ENCODE measurements at places on chromosomes 6 and 20.

DNA sequence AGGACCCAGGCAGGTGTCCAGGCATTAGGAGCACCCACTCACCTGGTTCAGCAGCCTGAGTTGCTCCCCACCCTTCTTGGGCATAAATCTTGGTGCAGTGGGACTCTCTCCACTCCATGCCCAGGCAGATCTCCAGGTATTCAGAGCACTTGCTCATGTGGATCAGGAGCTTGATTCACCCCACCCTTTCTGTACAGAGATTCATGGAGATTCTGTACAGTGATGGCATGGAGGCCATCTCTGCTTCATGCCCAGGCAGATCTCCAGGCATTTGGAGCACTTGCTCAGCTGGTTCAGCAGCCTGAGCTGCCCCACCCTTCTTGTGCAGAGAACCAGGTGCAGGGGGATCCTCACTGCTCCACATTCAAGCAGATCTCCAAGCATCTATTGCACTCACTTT, 44.1 kb downstream of the BEND6 start:
- DNase-seq = no peak

DNA sequence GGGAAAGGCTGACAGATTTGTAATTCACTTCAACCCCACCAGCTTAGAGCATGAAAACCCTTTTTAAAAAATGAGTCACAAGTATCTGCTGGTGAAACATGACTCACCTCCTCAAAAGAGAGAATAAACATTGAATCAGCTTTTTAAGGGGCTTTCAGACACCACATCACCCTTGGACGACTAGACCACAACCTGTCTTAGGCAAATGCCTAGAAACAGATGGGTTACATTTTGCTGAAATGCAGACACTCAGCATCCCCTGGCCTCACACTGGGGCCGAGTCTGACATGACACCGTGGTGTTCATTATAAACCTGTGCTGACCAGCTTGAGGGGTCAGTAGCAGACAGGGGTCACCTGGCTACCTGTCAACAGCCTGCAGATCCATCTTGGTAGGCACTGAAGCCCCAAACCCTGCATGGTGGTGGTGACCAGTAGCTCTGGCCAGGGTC, 175.3 kb upstream of the CST7 start:
- DNase-seq = peak; percentile 90

DNA sequence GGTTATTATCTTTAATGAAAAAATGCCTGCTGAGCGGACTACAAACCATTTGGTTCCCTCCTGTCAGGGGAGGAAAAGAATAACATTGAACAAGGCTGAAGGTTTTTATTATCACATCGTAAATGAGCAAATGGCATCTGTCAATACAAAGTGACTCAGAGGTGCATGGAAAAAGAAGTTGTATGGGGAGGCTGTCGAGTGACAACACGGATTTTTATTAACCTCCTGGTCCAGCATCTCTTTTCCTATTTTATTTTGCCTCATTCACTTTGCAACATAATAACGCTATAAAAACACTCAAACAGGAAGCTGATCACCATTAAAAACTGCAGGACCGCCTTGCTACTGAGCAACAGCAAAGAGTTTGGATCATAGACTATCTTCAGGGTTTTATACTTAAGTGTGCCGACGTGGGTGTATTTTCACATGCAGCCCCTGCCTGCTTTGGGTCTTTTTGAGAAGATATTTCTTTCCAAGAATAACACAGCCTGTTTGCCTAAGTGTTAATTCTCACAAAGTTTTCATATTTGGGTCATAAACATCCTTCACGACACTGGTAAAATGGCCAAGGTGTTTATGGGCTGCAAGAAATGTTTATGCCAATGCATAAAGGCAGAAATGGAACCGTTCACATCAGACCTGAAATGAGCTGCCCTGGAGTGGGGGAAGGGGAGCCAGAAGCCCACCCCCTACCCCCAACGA, 132.1 kb upstream of the SALL4 start:
- DNase-seq = no peak

GRCh38 chr6:111657146-111657545, 51.5 kb upstream of the TRAF3IP2 start:
- peak; percentile 88 for DNase-seq

GRCh38 chr6:116492331-116493067, 18.9 kb upstream of the CALHM5 start:
- DNase-seq = no peak

GRCh38 chr6:14344486-14344885, 226.9 kb downstream of the CD83 start:
- no peak for DNase-seq

DNA sequence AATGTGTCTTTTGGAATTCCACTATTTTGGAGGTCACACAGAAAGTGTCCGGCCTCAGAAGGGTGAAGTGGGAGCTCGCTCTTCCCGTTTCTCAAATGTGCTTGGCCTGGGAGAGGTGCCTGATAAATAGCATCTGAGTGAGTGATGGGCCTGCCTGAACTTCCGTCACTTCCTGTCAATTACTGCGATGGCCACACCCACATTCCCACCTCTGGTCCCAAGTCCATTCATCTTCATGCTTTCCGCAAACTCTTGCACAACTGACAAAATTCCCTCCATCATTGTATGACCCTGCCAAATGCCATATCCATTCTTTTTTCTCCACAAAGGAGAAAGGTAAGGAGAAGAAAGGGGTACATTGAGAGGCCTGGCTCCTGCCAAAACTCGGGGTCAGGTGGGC, 169.0 kb downstream of the QKI start:
- DNase-seq = no peak

- DNase-seq = no peak
Observed at GRCh38 chr6:110476046-110476849, at the start of gene SLC22A16. SLC22A16 (minus strand) TSS chr6:110476613; CDS start chr6:110476574, 39 bp downstream.

- peak; percentile 40 for DNase-seq
Observed at GRCh38 chr6:45209762-45210161, 118.4 kb upstream of the RUNX2 start.

- peak; percentile 15 for DNase-seq
Observed at GRCh38 chr20:7770578-7770977, 169.7 kb downstream of the HAO1 start.

DNA sequence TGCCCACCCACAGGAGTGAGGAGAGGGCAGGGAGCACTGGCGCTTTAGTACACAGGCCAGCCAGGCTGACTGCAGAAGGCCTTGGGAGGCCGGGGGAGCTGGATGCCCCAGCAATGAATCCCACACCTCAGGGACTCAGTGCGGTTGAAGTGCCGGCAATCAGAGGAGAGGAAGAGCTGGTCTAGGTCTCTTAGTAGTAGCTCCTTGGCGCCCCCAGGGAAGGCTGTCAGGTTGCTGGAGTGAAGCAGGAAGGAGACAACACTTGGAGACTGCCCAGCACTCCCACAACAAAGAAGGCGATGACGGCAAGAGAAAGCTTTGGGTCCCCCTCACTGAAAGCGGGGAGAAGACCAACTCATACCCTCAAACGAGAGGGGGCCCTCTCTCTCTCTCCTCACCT, 8.3 kb upstream of the TNXB start:
- no peak for DNase-seq

GRCh38 chr6:23311211-23311610, 741.8 kb downstream of the HDGFL1 start:
- DNase-seq = no peak

DNA sequence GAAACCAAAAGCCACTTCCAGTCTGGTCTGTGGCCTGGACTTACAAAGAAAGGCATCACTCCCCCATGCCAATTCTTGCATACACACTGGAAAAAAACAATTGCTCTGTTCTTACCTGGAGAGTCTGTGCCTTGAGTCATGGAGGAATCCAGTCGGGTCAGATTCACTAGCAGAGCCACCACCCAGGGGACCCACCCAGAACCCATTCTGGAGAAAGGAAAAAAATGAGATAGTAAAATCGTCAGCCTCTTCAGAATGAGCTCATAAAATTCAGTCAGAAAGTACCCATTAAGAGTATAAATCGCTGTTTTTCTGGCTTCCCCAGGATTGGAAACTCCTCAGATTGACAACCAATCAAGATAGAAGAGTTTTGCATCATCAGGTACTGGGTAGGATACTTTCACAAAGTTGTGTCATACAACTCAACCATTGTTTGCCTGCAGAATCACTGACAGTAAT, at the start of gene HLA-DOB:
HLA-DOB (minus strand) TSS at position 257 of the 459 bp plus-strand sequence; CDS start at position 206, 51 bp downstream.
- DNase-seq = peak; percentile 38

DNA sequence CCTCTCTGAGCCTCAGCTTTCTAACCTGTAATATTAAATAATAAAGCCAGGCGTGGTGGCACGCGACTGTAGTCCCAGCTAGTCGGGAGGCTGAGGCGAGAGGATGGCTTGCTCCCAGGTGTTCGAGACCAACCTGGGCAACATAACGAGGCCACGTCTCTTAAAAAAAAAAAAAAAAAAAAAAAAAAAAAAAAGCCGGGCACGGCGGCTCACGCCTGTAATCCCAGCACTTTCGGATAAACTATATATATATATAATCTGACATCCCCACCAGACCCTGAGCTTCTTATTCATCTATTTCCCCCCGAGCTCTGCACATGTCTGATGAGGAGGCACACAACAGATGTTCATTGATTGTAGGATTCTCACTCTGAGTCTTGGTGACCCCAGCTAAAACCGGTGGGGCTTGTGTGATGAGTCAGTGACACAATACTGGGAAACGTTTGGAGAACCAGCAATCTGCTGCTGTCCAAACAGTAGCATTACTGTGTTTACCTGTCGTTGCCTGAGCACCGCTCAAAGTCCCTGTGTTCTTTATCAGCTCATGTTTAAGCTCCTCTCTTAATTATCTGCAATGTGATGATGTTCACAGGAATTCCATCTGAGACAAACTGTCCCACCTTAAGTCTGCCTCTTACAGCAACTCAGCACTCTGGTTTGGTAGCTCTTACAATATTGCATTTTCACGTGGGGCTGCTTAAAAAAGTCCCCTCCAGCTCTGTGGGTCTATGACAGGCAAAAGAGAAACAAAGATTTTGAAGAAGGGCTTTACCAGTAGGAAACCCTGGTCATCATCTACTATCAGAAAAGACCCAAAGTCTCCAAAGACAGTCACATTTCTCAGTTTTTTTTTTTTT, 1.0 kb upstream of the SPATA2 start:
- DNase-seq = peak; percentile 52
